ENCODE measurements at places on chromosomes 6 and 20.

- no peak for DNase-seq
Observed at GRCh38 chr6:130604841-130605399, 222.3 kb upstream of the SMLR1 start.

- no peak for DNase-seq
Observed at GRCh38 chr20:33917831-33918525, 75.7 kb upstream of the RALY start.

DNA sequence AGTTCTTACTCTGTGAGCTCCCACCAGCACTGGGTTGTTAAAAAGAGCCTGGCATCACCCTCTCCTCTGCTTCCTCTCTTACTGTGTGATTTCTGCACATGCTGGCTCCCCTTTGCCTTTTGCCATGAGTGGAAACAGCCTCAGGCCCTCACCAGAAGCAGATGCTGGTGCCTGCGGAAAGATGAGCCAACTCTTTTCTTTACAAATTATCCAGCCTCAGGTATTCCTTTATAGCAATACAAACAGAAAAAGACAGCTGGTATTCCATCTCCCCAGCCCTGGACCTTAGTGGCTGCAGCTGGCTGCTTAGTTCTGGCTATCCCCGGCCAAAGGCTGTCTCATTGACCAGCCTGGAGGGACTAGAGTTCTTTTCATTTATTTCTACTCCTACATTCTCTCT is 129.1 kb downstream of the IMPG1 start:
- DNase-seq, result no peak

DNA sequence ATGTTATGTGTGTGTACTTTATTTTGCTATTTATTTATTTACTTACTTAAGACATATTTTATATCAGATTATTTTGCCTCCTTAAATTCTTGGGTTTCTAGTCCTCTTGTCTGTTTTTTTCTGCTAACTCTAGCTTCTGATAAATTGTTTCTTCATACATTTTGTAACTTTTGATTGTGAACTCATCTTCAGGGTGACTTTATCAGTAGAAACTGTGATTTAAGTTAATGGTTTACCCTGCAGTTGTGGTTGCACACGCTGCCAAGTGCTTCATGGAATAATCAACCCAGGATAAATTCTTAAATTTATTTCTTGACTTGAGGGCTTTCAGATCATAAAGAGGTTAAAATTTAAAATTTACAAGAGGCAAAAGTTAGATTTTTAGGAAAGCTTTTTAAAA is 173.3 kb downstream of the CENPW start:
- DNase-seq, result no peak

- DNase-seq, result no peak
Observed at GRCh38 chr6:56625356-56625755, 17.3 kb downstream of the DST start.

GRCh38 chr6:90294614-90294988 is 2.0 kb downstream of the BACH2 start:
- DNase-seq, result no peak

- DNase-seq, result no peak
Observed at GRCh38 chr6:32973144-32974015, 5.0 kb downstream of the BRD2 start.

DNA sequence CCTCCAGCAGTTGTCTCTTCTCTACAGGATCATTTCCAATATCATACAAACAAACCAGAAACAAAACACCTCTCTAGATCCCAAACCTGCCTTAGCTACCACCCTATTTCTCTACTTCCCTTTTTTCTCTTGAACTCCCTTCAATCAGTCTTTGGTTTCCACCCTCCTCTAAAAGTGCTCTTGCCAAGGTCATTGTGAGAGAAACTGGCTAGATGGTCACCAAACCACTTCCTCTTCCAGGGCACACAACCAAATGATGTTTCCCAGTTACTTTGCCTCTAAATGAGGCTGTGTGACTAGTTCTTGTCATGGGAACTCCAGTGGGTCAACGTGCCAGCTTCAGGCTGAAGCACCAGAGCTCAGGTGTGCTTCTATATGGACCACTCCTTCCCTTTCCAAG is 85.8 kb upstream of the ARMC2 start:
- no peak for DNase-seq

GRCh38 chr6:25275436-25275835 is 3.7 kb upstream of the CARMIL1 start:
- no peak for DNase-seq

GRCh38 chr20:18904624-18905023 is 91.0 kb downstream of the SCP2D1 start:
- no peak for DNase-seq

- DNase-seq, result no peak
Observed at GRCh38 chr6:151254451-151255081, 14.8 kb downstream of the AKAP12 start.

DNA sequence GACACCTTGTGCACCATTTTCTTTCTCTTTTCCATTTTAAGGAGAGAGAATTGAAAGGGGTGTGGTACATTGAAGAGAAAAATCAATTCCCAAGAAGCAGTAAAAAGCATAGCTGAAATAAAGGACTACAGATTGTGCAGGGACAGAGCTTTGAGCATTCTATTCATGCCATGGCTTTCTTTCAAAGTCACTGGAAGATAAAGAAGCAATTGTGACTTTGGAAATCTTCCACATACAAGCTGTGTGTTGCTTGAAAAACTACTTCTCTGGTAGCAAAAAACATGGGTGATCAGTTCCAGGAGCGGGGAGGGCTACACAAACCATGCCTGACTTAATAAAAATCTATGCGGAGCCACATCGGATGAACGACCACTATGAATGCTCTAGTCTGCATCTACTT is 230.2 kb upstream of the THEMIS start:
- DNase-seq, result no peak

- DNase-seq, result no peak
Observed at GRCh38 chr6:11645016-11645415, 107.5 kb downstream of the TMEM170B start.

DNA sequence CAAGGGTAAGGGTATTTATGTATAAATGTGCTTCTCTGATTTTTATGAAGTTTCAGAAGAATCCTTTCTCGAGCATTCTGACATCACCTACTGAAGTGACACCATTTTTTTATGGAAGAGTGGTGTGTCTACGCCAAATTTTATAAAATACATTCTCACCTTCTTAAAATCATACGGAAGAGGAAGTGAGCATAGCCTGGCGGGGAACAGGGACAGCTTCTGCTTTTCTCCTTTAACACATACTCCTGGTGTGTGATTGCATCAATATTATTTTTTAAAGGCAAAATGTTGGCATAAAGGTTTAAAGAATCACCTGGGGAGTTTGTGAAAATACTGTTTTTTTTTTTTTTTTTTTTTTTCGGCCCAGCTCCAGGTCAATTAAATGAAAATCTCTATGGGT is 733.6 kb upstream of the MAN1A1 start:
- DNase-seq, result no peak

- DNase-seq, result no peak
Observed at GRCh38 chr6:149830731-149831307, 33.3 kb downstream of the LRP11 start.

DNA sequence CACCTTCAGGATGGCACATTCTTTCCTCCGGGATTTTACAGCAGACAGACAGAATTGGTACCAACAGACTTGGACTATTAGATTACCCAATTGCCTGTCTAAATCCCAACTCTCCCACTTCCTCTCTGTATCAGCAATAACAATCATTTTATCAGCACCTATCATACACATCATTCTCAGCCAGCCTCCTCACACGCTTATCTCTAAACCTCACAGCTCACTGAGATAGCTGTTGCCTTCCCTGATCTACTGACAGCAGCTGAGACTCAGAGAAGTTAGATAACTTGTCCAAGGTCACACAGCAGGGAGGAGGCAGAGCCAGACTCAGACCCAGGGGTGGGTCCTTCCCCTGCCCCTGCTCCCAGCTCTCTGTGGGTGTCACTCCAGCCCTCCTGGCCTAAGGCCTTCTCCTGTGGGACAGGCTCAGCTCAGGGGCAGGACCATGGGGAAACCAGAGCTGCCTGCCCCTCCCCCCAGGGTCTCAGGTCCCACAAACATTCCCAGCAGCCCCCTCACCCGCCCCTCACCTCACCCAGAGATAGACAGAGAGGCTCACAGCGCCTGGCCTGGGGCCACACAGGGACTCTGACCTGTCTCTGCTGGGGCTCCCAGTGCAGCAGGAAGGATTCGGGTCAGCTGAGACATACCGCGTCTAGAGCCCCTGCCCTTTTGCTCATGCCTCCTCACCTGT is 92.8 kb downstream of the GRM4 start:
- DNase-seq, result no peak

- DNase-seq, result no peak
Observed at GRCh38 chr6:144319211-144319610, 34.1 kb downstream of the UTRN start.

GRCh38 chr6:109998159-109998785 is 20.2 kb downstream of the GPR6 start:
- no peak for DNase-seq

GRCh38 chr20:32569380-32570305 is 15.5 kb downstream of the NOL4L start:
- no peak for DNase-seq
